ENCODE measurements at places on chromosomes 16 and 17.
A peak's percentile ranks its signal among the peaks of the same experiment; 100 is the strongest.

GRCh38 chr16:7921345-7921744 is 588.7 kb downstream of the RBFOX1 start:
- no peak for DNase-seq

GRCh38 chr17:17176341-17176740 is 29.8 kb downstream of the PLD6 start:
- DNase-seq, result no peak

- no peak for DNase-seq
Measured at GRCh38 chr17:1300371-1300905, 21.0 kb downstream of the TRARG1 start.

GRCh38 chr16:70698901-70699300 is 13.0 kb upstream of the MTSS2 start:
- no peak for DNase-seq

GRCh38 chr17:79152636-79153035 is 78.0 kb downstream of the ENGASE start:
- no peak for DNase-seq

GRCh38 chr17:73973586-73974409 is 229.7 kb upstream of the RPL38 start:
- DNase-seq, result no peak

DNA sequence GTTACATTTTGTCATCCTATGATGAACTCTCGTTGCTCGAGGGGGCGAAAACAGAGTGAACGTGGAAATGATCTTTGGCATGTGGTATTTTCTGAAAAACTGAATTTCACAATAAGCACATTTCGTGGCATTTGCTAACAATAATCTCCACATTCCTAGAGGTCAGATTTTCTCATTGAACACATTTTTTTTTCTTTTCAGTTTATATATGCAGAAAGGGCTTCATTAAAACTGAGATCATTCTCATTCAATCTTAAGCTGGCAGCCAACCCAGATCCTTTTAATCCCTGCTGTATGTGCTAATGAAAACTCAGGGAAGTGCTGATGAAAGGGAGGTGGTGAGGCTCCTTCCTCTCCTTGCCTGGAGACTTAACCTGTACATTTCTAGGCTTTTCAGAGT is 52.6 kb downstream of the PRKCA start:
- DNase-seq, result no peak

- no peak for DNase-seq
Measured at GRCh38 chr16:73023752-73024570, 24.0 kb downstream of the ZFHX3 start.

DNA sequence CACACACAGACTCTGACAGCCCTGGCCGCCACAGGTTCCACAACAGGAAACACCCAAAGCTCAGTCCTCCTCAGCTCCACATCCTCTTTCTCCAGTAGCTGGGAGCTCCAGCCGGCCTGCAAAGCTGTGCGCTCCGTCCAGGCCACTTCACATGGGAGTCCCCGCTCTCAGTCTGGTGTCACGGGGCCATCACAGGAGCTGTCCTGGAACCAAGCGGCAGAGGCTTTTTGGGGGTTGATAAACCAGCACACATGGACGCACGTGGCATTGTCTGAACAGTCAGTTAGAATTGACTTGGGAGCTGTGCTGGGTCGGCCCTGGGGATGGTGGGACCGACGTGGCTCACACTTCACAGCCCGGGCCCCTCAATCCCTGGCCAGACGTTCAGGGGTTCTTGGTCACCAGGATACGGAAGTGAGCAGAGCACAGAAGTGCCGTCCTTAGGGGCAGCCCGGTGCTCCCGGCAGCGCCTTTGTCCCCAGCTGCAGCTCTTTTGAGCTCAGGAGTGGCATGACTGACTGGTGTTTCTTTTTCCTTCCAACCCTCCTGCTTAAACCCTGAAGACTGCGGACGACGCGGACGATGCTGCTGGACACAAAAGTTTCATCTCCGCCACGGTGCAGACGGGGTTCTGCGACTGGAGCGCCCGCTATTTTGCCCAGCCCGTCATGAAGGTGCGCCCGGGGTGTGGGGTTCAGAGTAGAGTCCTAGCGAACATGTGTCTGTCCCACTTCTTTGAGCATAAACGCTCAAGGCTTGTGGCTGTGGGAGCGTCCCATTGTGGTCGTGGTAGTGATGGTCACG is 66.6 kb upstream of the CHMP6 start:
- DNase-seq, result no peak

DNA sequence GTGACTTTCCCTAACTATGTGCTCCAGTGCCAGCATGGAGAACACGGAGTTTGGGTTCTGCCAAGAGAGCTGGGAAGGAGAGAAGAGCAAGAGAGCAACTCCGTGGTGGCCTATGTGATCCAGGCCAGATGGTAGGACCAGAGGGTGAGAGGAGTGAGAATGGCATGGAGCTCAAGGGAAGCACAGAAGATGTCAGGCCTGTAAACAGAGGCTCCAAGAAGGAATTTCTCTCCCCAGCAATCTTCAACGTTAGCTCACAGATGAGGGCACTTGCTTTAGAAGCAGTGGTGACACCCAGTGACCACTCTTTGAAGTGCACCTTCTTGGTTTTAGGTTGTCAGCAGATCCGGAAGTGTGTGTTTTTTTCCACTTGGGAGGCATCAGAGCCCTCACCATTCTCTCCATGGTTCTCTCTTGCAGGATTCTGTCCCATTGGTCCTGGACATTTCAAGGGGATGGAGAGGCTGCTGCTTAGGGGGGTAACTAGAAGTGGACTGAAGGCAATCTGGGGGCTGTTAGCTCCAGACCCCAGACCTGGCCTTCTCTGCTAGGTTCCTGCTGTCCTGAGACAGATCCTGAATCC is 18.1 kb upstream of the TMEM98 start:
- DNase-seq, result peak; percentile 38

DNA sequence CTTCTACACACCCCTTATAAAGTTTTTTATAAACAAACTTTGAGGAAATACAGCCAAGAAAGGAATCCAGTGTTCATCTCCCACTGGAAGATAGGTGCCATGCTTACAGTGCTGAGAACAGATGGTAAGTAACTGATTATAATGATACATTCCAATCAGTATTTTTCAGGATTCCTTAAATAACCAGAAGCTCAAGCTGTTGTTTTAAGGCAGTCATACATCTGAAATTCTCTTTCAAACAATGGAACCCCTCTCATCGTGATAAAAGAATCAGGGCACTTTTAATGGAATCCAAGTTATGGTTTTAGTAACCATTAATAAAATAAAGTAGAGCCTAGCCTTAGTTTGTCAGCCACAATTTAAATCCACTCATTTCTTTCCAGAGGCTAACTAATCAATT is 56.1 kb upstream of the STAC2 start:
- no peak for DNase-seq

GRCh38 chr17:73393962-73394361 is 82.2 kb upstream of the CDC42EP4 start:
- peak; percentile 26 for DNase-seq

GRCh38 chr17:20825539-20825938 is 217.3 kb downstream of the USP22 start:
- no peak for DNase-seq

GRCh38 chr16:56355786-56356275 is 69.5 kb downstream of the AMFR start:
- DNase-seq, result no peak

- DNase-seq, result no peak
Measured at GRCh38 chr17:5580367-5580766, 3.9 kb downstream of the NLRP1 start.

- peak; percentile 94 for DNase-seq
Measured at GRCh38 chr17:3809135-3809534, 8.1 kb upstream of the ITGAE start.

DNA sequence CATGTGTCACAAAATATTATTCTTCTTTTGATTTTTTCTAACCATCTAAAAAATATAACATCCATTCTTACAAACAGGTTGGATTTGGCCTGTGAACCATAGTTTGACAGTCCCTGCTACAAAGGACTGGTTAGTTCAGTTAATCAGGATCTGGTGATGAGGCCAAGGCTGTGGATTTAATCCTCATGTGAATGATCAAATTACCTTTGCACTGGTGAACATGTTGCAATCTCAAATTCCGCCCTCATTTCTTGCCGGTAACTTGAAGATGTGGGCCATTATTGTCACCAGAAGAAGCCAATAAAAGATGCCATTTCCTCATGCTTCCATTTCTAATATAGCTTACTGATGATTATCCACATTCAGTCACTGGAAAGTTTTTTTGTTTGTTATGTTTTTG is 35.3 kb upstream of the YPEL2 start:
- DNase-seq, result no peak

GRCh38 chr17:7588553-7589203 is 1.2 kb downstream of the SOX15 start:
- no peak for DNase-seq

- no peak for DNase-seq
Measured at GRCh38 chr16:53837426-53837825, 133.5 kb downstream of the FTO start.

DNA sequence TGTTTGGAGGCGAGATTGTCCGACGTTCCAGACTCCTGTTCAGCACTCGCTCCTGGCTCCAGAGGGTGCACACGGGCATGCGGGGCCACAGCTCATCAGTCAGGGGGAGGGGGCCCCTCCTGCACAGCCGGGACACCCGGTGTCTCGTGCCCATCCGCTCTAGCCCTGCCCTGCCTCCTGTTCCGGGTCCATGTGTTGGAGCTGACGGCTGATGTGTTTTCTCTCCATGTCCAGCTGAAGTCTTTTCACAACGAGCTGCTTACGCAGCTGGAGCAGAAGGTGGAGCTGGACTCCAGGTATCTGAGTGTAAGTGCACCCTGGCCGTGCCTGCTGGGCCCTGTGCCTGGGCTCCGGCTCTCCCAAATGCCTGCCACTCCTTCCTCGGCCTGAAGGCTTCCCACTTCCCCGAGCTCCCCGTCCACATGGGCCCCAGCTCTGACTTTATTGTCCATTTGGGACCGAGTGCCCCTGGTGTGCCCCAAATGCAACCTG is 50.5 kb downstream of the BAIAP2 start:
- no peak for DNase-seq

GRCh38 chr16:17483351-17483750 is 12.6 kb upstream of the XYLT1 start:
- DNase-seq, result peak; percentile 76

- DNase-seq, result no peak
Measured at GRCh38 chr16:10480151-10480550, 94.3 kb downstream of the ATF7IP2 start.

DNA sequence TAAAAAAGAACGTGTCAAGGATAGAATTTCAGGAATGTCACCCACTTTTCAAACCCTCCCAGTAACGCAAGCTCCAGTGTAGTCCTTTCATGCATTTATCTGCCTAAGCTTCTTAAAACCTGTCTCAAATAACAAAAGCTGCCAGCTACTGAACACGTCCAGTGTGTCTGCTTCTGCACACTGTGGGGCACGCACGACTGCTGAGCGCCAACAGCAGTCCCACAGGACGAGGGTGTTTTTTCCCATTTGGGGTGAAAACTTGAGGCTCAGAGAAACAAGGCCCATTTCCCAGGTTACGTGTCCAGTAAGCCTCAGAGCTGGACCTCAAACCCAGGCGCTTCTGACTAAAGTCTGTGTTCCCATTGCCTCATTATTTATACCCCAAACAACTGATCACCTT is 17.2 kb downstream of the NTAN1 start:
- no peak for DNase-seq

DNA sequence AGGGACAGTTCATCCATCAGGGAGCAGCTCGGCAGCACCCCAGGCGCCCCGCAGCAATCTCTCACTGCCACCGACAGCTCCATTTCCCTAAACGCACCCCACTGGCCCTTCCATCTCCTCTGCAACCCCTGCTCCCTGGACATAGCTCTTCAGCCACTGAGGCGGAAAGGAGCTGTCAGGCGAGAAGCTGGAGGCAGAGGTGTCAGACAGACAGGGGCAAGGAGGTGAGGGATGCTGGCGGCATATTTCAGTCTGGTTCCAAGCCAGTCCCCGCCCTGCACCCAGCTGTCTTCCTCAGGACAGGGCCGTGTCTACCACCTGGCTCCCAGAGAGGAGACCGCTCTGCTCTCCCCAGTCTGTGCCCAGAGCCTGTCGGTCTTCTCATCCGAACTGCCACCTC is 9.7 kb downstream of the ACLY start:
- no peak for DNase-seq

GRCh38 chr16:64782484-64782883 is 339.4 kb downstream of the CDH11 start:
- no peak for DNase-seq

Data from foreskin keratinocyte (primary cell).